ENCODE measurements at places on chromosomes 1 and 21.

DNA sequence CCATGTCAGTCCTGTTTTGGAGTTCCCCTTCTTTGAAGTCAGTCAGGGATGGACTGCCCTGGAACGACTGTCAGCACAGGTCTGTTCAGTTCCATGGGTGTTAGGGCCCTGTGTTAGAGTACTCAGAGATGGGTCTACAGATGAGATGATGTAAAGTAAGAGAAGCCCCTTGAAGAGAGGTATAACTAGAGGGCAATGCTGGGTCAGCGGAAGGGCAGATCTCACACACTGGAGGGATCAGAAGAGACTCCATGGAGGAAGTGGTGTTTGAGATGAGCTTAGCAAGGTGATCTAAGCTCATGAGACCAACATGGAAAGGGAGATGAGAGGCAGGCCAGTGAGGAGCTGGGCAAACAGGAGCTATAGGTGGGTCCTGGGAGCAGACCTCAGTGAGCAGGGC, 7.6 kb downstream of the PPFIA4 start:
- DNase-seq = no peak

- DNase-seq = no peak
These were observed 7.6 kb downstream of the RASSF5 start for GRCh38 chr1:206514813-206515387.

DNA sequence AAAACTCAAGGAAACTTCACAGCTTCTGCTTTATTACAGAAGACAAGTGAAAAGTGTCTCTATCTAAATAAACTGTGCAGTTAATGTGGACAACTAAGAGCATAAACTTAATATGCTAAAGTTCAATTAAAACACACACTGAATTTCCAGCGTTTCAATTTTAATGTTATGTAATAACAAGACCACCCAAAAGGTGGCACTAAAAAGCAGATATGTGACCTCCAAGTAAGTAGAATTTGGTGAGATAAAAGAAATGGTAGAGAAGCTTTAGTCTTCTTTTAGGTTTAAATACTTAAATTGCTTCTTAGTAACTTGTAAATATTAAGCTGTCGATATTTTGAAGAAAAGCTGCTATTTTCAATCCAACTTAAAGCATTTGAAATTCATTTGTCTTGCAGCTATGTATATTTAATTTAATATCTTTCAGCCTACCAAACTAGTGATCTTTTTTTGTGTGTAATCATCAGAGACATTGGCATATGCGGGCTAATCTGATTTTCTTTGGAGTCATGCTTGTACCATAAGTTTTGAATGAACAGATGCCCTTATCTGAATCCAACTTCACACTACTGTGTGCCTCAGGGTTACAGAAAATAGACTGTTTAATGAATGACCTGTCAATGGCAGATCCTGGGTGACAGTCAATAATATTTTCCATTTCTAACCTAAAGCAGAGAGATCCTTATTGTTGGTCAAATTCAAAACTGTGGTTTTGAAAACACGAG, 36.5 kb upstream of the ADAMTS1 start:
- no peak for DNase-seq

DNA sequence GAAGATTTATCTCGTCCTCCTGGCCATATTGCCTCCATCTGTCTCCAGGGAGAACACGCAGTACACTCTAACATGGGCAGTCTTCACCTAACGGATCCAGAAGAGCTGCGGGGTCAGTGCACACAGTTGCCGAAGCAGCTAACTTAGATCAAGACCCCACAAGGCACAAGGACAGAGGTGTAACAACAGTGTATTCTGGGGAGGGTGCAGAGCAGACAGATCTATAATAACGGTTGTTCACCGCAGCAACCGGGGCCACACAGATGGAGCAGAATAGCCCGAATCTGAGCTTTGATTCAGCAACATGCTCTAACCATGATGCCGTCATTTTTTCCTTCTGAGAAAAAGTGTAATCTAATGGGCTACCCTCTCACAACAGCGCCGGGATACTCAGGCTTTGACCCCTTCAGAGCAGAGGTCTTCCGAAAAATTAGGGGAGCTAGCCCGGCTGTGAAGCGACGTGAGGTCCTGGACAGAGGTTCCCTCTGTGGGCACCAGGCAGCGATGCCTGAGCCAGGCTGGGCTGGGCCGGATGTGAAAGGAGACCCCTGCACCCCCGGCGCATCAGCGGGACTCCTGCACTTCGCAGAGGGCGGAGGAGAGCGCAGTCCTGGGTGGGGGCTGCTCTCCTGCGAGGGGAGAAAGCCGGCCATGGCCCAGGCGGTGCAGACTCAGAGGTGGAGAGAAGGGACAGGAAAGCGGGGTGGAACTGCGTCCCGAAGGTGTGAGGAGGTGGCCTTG, 57.5 kb downstream of the BCL9 start:
- peak; percentile 23 for DNase-seq

Data from stimulated activated CD4-positive, alpha-beta T cell treated with anti-CD3 and anti-CD28 coated beads, Interleukin-12 subunit alpha, Interleukin-12 subunit beta, amount 100 ng/mL, for 4 hours (primary cell).